Left ventricle myocardium inferior (tissue), 1 donor: ENCODE measurements at places on chromosomes 12 and 14. TPM values are rescaled to one million over a fixed set of nuclear protein-coding genes. Genes with fewer than 3 reads are reported as not detected.

IL23A gene
- total RNA-seq = not detected

HOTAIR gene
- not detected for total RNA-seq

GARIN6 gene
- not detected for total RNA-seq

SLC4A8 gene
- 0.14 TPM for total RNA-seq

GRCh38 chr14:75851574-75851866 is 130.3 kb downstream of the TGFB3 start:
- no peak for DNase-seq

- no peak for DNase-seq
Observed at GRCh38 chr12:77577791-77578190, 252.9 kb upstream of the NAV3 start.

- no peak for DNase-seq
Observed at GRCh38 chr12:68358532-68359485, 26.6 kb upstream of the MDM1 start.

GRCh38 chr14:98608071-98609060 is 663.6 kb downstream of the BCL11B start:
- no peak for DNase-seq

DNA sequence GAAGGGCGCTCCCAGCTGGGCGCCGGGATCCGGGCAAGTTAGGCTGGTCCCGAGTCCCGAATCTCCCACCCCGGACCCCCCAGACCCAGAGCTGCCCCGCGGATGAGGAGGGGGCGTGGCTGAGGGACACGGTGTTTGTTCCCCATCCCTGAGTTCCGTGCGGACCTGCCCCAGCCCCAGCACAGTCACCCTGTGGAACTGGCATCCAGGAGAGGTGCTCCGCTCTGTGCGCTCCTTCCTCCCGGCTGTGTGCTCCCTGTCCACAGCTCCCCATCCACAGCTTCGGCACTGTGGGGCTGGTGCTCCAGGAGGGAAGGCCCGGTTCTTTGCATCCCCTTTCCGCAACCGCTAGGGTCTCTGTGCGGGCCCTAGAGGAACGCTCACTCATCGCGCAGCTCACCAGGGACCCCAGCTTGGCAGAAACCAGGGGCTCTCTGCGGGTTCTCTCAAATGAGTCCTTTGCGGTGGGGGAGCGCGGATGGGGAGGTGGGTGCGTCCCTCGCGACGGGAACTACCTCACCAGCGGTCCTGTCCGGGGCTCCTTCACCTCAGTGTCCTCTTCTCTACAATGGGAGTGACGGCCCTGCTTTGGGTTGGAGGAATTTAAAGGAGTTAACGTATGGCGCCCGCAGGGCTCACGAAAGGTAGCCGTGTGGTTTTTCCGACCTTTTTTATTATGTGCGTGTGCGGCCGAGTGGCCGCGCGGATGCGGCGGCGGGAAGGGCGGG is 845 bp downstream of the TMEM132C start:
- no peak for DNase-seq

- no peak for DNase-seq
Observed at GRCh38 chr12:3741882-3742672, 10.8 kb downstream of the CRACR2A start.

- DNase-seq = no peak
Observed at GRCh38 chr14:100603341-100604120, 16.3 kb upstream of the BEGAIN start.

DNA sequence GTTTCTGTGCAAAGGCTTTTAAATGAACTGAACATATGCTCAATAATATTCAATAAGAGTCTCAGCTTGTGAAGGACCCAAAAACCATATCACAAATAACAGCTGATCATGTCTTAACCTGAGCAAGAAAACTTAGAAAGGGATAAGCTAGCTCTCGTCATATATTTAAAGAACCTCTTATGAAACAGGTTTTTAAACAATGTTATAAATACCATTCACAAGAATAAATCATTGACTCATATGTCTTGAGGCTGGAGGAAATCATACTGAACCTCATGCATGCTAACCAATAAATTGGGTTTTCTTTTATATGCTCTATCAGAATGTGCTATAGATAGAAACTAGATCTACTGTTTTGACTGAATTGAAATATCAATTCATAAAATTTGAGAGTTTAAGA is 426.9 kb downstream of the NOVA1 start:
- DNase-seq = no peak

DNA sequence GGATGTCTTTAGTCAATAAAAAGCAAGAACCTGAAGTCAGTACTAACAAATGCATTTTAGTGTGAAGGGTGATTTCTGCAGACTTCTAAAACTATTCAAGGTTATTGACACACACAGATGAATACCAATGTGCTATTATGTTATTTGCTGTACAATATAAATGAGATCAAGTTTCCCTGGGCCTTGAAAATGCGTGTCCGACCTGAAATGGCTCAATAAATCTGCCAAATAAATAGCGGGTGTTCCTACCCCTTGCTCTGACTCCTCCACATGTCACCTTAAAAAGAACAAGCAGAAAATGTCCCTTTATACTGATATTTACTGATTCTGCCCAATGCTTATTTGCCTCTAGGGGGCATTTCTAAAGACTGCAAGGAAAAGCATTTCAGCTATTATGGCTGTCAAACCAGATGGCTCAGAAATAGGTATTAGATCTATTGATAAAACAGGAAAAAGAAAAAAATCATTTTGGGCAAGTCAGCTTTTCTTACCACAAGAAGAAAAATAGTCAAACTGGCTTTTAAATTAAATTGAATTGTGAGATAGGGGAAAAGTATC is 367.3 kb upstream of the KITLG start:
- no peak for DNase-seq

GRCh38 chr12:107547389-107547788 is 138.2 kb upstream of the PWP1 start:
- no peak for DNase-seq

GRCh38 chr12:89731089-89731488 is 22.5 kb upstream of the ATP2B1 start:
- DNase-seq = no peak

DNA sequence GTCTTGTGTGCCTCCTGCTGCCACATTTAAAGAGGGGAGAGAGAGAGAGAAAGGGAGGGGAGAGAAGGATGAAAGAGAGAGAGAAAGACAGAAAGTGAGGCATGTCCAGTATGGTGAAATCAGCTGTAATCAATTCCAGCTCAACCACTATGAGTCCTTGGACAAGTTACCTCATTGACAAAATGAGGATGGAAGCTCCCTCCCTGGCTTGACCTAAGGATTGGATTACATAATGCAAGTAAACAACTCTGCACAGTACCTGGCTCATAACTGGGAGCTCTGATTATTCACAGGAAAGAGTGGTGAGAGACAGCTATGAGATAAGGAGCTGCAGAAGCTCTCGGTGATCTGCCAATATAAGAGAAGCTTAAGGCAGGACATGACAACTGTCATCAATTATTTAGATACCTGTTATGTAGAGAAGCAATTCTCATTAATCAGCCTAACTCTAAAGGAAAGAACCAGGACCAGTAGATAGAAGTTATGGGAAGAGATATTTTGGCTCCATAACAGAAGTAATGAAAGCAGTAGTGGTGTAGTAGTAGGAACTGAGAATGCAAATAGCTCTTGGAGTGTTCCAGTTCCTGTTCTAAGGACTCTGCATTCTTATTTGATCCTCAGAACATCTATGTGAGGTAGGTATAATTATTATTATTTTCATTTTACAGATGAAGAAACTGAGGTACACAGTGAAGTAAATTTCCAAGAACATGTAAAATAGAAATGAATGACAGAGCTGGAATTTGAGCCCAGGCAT is 791.6 kb downstream of the DIO2 start:
- no peak for DNase-seq
